H7 (cell line): ENCODE measurements at places on chromosomes 1 and 21.

- DNase-seq, result peak; percentile 54
These were observed 27.1 kb upstream of the POU3F1 start for GRCh38 chr1:38073534-38074301.

DNA sequence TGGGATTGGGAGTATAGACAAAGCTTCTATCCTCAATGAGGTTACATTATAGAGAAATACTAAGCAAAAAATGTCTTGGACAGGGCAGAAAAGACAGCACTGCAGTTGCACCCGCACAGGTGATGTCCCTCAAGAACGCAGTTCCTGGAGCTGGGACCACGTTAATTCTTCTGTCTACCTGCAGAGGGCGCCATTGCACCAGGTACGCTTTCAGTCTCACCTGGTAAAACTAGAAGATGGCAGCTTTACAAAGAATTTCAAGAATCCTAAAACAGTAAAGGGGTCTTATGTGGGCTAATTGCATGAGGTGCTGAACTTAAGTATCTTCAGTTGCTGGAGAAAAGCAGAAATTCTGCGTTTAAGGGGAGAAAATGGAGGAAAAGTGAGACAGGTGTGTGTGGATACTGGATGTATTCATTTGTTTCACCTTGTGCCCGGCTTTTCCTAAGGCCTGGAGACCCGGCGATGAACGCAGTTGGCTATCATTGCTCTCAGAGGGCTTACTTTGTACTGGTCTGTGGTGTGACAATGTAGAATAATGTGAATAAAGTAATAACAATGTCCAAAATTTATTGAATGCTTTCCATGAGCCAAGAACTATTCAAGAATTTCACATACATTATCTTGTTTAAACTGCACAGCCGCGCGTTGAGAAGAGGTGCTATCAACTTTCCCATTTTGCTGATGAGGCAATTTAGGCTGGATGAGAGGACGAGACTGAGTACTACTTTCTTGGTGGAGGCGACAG is 276.3 kb upstream of the GREM2 start:
- peak; percentile 82 for DNase-seq

- no peak for DNase-seq
These were observed 214.1 kb downstream of the AJAP1 start for GRCh38 chr1:4868521-4868920.

DNA sequence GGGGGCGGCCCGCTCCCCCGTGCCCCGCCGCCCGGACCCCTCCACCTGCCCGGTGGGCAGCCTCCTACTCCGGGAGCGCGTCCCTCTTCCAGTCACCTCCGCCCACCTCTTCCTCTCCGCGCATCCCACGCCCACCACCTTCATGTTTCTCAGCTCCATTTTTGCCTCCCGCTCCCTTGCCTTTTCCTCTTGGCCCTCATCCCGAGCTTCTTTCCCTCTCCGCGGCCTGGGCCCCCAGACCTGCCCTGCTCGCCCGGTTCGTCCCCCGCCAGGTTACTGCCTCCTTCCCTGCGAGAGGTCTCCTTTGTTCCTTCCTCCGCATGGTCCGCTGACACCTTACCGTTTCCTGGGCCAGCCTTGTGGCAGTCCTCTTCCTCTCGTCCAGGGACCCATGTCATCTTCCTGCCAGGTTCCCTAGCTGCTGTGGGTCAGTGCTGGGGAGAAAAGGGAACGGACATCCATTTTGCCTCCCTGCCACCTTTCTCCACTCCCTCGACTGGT is 563 bp downstream of the QSOX1 start:
- DNase-seq, result peak; percentile 77

GRCh38 chr1:42730002-42730401 is 10.0 kb downstream of the CLDN19 start:
- peak; percentile 59 for DNase-seq

- no peak for DNase-seq
These were observed 260.9 kb downstream of the SRGAP2C start for GRCh38 chr1:121445679-121446078.

DNA sequence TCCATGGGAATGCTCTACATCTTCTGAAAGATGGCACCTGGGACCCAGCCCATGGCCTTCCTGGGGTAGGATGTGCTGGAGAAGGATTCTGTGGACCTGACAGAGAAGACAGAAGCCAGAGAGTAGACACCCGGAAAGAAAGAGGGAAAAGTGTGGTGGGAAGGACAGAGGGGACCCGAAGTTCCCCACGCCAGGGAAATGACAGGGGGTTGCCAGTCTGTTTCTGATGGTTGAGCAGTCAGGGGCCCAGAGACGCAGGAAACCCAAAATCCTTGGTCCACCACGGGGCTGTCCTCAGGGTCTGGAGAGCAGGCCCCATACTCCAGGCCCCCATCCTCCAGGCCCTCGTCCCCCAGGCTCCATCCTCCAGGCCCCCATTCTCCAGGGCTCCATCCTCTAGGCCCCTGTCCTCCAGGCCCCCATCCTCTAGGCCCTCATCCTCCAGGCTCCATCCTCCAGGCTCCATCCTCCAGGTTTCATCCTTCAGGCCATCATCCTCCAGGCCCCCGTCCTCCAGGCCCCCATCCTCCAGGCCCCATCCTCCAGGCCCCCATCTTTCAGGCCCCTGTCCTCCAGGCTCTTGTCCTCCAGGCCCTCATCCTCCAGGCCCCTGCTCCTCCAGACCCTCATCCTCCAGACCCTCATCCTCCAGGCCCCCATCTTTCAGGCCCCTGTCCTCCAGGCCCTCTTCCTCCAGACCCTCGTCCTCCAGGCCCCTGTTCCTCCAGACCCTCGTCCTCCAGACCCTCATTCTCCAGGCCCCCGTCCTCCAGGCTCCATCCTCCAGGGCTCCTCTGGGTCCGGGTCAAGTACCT is 1.0 kb upstream of the TFF2 start:
- no peak for DNase-seq

DNA sequence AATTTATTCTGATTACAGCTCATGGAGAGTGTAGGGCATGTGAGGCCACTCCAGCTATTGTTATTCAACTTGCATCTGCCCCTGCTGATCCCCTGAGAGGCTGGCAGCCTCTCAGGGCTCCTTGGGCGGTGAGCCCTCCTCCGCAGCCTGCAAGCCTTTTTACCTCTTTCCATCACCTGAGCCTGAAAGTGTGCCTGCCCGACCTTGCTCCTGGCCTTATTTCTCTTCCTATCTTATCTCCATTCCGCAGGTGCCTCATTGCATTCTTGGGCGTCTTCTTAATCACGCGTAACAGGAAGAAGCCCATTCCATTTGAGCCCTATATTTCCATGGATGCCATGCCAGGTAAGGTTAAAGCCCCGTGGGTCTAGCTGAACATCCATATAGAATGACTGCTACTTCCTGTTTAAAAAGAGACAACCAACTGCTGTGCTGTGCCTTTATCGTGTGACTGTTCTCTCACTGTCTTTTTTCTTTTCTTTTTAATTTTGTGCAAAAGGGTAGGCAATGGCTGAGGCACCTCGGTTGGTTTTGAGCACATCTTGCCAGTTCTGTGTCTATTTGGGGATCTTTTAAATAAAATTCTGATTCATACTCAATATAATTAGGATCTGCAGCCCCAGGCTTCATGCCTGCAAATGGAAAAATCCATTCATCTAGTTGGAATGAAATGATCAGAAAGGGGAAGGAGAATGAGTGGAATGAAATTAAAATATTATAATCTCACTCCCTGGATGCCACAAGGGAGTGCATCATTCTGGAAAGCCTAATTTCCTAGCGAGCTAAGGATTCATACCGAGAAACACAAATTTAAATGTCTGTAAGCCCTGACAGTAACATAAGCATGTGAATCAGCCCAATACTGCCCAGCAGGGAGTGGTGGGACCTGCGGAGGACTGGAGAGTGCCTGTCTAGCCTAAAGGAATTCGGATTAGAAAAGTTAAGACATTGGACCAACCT is 38.6 kb upstream of the RCAN3 start:
- peak; percentile 71 for DNase-seq

- DNase-seq, result no peak
These were observed 56.5 kb downstream of the GATAD2B start for GRCh38 chr1:153866045-153866850.

- no peak for DNase-seq
These were observed 48.1 kb downstream of the SPATA46 start for GRCh38 chr1:162328512-162328911.

DNA sequence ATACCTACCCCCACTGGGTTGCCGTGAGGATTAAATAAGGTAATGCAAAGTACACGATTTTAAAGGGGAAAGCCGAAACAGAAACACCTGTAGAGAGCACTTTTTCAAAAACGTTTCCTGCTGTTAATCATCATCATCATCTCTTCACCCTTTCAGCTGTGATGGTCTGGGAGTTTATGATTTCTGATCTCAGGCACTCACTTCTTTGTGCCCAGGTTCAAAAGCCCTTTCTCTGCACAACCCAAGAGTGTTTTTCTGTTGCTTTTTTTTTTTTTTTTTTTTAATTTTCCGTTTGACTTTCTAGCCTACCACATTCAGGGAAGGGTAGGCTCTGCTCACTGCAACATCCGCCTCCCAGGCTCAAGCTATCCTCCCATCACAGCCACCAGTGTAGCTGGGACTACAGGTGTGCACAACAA is 936 bp upstream of the UBXN11 start:
- DNase-seq, result no peak

DNA sequence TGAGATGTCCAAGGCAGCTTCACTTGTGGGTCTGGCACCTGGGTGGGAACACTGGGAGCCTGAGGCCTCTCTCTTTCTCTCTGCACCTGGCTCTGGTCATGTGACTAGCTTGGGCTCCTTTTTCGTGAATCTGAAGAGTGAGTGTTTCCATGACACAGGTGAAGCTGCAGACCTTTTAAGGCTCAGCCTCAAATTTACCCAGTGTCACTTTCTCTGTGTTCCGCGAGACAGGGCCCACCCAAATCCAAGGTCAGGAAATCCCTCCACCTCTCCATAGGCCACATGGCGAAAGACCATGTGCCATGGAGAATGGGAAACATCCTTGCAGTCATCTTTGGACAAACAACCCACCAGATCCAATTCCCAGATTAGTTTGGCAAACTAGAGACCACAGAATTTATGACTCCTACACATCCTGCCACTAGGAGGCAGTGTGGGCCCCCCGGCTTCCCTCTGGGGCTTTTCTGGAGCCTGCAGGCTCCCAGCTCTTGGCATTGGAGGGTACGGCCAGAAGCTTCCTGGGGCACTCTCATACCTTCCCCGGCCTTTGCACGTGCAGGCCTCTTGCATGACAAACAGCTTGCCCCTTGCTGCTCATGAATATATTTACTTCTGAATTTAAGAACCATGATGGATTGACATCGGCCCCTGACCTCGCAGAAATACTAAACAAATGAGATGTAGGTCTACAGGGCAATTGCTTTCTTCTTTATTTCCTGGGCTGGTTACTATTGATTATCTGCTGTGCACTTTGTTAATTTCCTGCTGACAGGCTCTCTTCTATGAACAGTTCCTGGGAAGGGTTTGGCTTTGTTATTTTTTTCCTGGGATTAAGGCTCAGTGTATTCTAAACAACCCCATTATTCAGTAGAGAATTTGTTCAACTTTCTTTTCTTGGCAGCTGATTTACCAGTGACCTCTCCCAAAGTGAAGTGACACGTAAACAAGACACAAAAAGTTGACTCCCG is 180.7 kb downstream of the KAZN start:
- DNase-seq, result peak; percentile 90

DNA sequence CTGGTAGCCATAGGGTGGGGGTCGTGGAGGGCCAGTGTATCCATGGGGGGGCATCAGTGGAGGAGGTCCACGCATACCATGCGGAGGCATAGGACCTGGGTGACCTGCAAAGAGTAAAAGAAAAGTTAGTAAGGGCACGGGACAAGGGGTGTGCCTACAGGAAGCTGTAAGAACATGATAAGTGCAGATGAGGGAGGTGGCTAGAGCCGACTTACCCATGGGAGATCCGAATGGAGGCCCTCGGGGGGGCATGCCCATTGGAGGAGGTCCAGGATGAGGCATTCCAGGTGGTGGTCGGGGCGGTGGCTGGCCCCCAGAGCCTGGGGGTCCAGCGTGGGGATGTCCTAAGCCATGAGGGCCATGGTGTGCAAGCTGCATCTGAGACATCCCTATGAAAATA is 4.0 kb downstream of the SF3B4 start:
- DNase-seq, result no peak

- no peak for DNase-seq
These were observed 2.3 kb downstream of the FAAP20 start for GRCh38 chr1:2192031-2192995.

DNA sequence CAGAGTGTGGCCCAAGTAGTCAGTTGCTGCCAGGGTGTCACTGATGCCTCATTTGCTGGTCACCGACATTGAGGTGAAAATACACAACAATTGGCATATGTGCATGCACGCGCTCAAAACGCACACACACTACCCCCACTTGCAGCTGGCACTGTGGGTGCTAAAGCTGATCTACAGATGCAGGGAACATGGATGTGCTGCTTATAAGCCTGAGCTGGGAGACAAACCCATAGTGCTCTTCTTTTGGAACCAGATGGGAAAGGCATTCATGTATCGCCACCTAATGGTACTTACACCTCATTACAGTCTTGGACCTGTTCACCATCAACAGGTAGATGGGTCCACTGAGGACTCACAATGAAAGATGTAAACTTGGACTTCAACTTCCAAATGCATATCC is 70.3 kb upstream of the CAMK1G start:
- peak; percentile 50 for DNase-seq

GRCh38 chr1:154237880-154238506 is 17.2 kb downstream of the UBAP2L start:
- no peak for DNase-seq

- peak; percentile 27 for DNase-seq
These were observed 99.6 kb downstream of the APP start for GRCh38 chr21:26070822-26071425.

DNA sequence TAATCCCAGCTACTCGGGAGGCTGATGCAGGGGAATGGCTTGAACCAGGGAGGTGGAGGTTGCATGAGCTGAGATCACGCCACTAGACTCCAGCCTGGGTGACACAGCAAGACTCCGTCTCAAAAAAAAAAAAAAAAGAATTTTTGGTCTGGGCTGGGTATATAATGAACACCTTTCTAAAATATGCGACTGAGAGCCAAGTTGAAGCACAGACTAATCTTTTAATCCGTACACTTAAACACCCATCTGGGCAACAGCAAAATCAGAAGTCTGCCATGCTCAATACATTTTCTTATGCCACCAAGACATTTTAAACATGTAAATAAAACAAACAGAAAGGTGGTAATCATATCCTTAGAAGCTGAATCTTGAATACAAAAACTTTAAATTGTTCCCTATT is 31.6 kb upstream of the ABCB10 start:
- no peak for DNase-seq

- no peak for DNase-seq
These were observed 60.8 kb upstream of the RNF11 start for GRCh38 chr1:51175278-51175677.

DNA sequence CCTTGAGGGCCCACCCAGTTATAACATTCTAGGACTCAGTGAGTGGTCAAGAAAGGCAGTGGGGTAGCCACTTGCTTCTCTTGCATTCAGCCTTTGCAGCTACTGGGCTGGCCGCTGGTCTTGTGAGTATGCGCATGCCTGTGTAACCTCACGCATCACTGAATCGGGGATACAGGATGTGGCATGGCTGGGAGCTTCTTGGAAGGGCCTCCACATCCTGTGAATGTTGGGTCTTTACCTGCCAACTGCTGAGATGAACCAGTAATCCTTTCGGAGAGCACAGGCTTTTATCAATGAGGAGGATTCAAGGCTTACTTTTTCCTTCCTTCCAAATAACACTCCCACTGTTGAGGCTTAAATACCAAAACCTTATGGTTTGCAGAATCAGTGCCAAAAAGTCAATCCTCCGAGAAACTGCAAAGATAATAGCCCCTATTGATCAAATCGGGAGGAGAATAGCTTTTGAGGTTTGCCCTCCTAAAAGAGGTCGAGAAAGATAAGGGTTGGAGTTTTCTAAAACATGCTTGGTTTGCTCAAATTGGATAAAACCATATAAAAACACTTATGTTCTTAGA is 198.9 kb upstream of the UBE2U start:
- no peak for DNase-seq

- peak; percentile 64 for DNase-seq
These were observed 16.9 kb upstream of the MTF2 start for GRCh38 chr1:93061895-93062792.
